Suppressor macrophage treated with lipopolysaccharide for 1 hour (primary cell): ENCODE measurements at places on chromosomes 6 and 20.
A peak's percentile ranks its signal among the peaks of the same experiment; 100 is the strongest.

- no peak for DNase-seq
Observed at GRCh38 chr6:139515511-139515910, 141.1 kb upstream of the CITED2 start.

DNA sequence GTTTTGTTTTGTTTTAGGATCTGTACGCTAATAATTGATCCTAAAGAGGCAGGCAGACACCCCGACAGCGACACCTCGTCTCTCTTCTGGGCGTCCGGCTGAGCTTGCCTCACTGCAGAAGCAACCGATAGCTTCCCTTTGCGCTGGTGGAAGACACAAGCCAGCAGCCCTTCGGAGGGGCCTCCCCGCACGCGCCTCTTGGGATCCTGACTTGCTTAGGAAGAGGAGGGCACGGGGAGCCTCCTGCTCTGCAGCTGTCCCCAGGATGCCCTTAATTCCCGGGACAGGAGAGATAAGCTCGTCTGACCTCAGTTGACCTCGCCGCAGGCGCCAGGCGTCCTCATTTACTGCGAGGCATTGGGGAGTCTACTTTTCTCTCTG is 94.0 kb downstream of the CD83 start:
- peak; percentile 63 for DNase-seq

DNA sequence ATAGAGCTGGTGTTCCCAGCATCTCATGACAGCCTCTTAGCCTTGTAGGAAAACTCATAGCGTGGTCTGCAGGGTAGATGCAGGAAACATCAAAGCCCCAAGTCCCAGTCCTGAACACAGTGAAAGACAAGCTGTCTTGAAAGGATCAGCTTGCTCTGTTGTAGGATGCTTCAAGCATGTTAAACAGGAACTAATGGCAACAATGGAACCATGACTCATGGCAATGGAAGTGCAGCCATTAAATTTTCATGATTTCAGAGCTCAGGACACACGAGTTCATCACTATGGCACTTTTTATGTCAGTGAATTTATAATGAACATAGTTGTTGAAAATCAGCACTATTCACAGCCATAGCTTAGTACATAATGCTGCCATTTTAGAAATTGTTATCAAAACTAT is 367.7 kb downstream of the KIF16B start:
- peak; percentile 0 for DNase-seq

GRCh38 chr20:21505810-21506530 is 7.9 kb downstream of the NKX2-2 start:
- DNase-seq, result peak; percentile 64

- DNase-seq, result no peak
Observed at GRCh38 chr6:72522735-72523141, 99.1 kb upstream of the KCNQ5 start.

GRCh38 chr20:3803854-3804253 is 7.7 kb downstream of the CDC25B start:
- no peak for DNase-seq

DNA sequence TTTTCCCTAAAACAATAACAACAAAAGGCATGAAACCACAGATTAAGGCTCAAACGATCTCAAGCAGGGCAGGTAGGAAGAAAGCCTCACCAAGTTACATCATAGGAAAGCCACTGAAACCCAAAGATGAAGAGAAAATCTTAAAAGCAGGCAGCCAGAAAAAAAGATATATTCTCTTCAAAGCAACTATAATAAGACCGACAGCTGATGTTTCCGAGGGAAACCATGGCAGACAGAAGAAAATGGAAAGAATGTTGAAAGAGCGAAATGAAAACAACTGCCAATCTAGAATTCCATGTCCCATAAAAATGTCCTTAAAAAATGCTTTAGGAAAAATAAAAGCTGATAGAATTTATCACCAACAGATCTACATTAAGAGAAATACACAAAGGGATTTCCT is 161.5 kb upstream of the THBS2 start:
- DNase-seq, result no peak

DNA sequence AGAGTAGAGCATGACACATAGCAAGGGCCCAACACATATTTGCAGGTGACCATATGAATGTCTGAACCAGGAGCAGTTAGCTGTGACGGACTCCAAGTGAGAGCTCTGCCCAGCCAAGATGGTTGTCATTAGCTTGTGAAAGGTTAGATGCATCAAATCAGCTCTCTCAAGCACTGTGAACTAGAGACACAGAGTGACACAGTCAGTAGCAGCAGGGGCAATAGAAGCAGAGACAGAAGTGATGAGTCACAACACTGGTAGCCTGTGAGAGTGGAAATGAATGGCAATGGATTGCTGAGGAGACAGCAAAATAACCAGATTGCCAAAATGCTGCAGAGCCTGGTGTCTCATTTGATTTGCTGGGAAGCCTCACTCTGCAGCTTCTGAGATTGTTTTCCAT is 558.9 kb downstream of the PKHD1 start:
- no peak for DNase-seq

DNA sequence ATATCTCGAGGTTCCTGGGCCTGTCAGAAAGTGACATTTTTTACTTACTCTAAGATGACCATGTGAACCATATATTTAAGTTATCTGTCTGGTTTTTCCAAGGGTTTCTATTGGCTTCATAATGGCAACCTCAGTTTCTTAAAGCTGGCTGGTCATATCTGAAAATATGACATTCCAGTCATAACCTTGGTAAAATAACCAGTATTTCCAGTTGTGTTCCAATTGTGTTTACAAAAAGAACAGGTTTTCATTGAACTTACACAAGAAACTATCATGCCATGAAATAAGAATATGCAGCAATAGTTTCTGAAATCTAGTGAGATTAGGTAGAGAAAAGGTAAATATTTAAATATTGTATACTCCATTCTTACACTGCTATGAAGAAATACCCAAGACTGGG is 61.7 kb upstream of the HMGN3 start:
- no peak for DNase-seq

DNA sequence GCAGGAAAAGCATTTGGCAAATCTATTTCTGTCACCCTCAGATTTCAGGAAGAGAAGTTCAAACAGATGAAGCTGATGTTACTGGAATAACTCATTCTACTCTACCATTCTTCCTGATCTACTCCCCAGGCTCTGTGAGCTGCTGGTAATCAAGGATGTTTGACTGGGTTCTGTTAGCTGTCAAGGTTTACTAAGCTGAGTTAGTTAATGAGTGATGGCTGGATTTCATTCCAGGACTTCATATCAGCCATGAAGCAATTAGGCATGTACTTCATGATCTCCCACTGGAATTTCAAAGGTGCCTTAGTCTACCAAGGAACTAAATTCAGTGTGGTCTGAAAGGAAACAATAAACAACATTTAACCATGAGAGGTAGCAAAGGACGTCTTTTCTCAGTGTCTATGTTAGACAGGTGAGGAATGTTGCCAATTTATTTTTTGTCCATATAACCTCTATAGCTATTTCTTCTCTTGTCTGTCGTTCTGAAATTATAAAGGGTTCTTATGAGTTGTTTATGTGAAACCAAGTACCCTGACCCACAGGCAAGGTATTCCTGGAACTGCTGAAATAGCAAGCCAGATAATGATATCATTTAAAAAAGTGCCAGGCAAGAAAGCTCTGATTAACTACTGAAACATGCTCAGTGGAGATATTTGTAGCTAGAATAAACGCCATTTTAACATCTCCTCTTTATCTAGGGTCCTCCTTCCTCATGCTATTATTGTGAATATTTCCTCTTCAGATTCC is 112.9 kb downstream of the BACH2 start:
- no peak for DNase-seq

GRCh38 chr6:157434349-157435033 is 53.5 kb downstream of the ZDHHC14 start:
- DNase-seq, result no peak

- DNase-seq, result peak; percentile 93
Observed at GRCh38 chr6:137873273-137873762, 6.3 kb downstream of the TNFAIP3 start.

GRCh38 chr6:43496370-43497128 is 13.6 kb downstream of the LRRC73 start:
- no peak for DNase-seq

DNA sequence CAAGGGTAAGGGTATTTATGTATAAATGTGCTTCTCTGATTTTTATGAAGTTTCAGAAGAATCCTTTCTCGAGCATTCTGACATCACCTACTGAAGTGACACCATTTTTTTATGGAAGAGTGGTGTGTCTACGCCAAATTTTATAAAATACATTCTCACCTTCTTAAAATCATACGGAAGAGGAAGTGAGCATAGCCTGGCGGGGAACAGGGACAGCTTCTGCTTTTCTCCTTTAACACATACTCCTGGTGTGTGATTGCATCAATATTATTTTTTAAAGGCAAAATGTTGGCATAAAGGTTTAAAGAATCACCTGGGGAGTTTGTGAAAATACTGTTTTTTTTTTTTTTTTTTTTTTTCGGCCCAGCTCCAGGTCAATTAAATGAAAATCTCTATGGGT is 733.6 kb upstream of the MAN1A1 start:
- no peak for DNase-seq

GRCh38 chr6:5278047-5278446 is 16.7 kb downstream of the FARS2 start:
- no peak for DNase-seq

DNA sequence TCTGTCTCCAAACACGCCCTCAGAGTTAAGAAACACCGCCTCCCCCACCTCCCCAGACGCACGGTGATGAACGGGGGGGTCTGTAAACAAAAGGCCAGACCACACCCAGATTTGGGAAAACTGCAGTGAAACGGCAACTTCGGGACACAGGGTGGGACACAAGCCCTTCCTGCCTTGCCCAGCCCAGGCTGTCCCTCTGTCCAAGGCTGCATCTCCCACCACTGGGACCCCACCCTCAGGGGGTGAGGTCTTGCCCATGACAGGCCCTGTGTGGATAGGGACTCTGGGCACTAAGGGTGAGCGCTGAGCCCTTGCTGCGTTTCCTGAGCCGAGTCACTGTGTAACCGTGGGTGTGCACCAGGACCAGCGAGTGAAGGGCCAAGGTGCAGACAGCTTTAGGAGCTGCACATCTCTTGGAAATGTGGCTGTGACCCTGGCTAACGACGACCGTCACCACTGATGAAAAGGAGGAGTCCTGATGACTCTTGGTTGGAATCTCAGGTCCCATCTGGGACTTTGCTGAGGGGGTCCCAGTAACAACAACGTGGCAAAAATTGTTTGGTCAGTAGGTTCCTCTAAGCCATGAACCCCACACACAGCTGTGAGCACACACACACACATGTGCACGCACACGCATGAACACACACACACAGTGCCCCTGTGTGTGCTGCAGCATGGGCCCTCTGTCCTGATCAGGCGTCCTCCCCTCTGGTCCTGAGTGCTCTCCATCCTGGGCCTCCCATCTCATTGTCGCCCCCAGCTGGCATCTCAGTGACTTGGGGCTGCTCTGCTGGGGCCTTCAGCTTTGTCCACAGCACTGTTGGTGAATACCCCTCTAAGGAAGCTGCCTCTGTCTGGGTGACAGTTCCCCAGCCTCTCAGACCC is 100.6 kb downstream of the RAMACL start:
- DNase-seq, result no peak

DNA sequence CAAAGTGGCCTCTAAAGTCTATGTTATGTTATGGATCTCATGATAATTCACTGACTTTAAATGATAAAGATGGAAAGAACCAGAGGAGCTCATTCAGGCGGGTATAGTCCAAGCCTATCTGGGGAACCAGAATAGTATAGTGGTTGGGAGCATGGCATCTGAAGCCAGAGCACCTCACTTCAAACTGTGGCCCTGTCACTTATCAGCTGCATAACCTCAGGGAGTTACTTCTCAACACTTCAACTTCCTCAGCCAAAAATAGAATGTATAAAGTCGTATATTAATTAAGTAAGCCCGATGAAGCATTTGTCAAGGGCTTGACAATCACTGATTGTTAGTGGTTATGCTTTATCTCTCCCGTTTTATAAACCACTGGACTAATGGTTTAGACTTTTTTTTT is 112.7 kb downstream of the RTN4IP1 start:
- no peak for DNase-seq

- DNase-seq, result no peak
Observed at GRCh38 chr20:36544134-36545018, 3.1 kb downstream of the MYL9 start.

DNA sequence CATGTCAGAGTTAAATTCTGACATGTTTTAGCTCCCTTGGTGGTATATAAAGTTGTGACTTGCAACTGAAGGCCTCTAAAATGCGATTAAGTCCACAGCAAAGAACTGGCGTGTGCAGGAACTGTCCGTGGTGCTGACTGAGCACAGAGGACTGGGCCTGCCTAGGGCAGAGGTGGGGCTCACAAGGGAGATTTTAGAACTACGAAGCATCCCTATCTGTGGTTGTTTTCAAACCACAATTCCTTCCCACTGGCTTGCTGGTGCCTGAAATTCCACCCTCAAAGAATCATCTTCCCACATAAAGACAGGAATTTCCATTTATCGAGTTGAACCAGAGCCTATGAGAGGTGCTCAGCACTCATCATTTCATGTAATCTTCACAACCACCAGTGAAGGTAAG is 30.1 kb downstream of the RIMS4 start:
- DNase-seq, result peak; percentile 74

GRCh38 chr6:117194978-117195377 is 70.4 kb upstream of the VGLL2 start:
- DNase-seq, result no peak

GRCh38 chr6:154737424-154737823 is 4.2 kb downstream of the SCAF8 start:
- DNase-seq, result no peak

GRCh38 chr20:46607849-46608497 is 43.3 kb downstream of the SLC13A3 start:
- no peak for DNase-seq

- DNase-seq, result no peak
Observed at GRCh38 chr6:8415280-8415679, 20.1 kb downstream of the SLC35B3 start.

DNA sequence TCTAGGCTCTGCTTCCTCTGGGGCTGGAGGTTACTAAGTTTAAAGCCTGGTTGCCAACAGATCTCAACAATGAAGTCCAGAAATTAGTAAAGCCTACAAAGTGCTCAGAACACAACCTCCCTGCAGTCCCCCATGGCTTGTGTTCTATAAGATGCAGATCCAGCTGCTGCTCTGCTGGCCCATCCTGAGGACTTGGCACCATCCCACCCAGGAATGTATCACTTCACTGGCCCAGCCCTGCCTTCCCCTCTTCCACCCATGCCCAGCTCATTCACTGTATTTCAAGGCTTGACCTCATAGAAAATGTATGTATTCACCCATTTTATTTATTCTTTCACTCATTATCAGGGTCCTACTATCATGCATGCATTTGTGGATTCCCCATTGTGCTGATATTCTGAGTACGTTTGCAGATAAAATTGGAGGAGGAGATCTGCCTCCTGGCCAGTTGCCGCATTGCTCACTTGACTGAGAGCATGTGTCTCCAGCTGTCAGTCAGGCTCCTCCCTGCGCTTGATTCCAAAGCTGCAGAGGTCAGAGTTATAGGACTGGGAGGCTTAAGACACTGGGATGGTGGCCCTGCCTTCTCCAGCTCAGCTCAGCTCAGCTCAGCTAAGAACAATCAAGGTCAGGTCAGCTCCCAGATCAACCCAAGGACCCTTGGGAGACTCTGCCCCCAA is 104.8 kb downstream of the MAFB start:
- DNase-seq, result no peak

DNA sequence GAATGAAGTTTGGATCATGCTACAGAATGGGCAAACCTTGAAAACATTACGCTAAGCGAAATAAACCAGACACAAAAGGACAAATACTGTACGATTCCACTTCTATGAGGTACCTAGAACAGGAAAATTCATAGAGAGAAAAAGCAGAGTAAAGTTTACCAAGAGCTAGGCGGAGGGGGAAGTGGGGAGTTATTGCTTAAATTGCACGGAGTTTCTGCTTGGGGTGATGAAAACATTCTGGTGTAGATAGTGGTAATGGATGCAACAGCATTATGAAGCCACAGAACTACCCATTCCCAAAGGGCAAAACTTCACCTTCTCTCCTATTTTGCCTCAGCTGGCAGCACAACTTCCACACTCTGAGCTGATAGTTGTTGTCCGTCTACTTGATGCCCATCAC is 6.4 kb upstream of the PDYN start:
- DNase-seq, result peak; percentile 49
